ENCODE measurements at places on chromosomes 7 and 10.

DNA sequence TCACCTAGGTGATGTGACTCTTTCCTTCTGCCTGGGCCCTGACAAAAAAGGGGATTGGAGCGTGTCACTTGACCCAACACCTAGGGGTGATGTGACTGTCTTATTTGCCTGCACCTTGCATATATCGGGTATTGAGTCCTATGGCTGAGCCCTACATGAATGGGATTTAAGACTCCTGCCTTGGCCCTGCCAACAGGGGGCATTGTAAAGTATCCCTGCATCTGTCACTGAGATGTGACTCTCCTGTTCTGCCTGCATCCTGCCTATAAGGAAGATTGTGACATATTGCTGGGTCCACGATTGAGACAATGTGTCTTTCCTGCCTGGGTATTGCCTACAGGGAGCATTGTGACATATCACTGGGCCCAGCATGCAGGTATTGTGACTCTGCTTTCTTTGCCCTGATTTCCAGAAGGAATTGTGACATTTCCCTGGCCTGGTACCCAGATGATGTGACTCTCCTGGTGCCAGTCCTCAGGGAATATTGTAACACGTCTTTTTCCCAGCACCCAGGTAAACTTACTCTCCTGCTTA lies 14.2 kb upstream of the ZNF107 start:
- DNase-seq, result no peak

GRCh38 chr10:46539596-46540411 lies 16.7 kb downstream of the GPRIN2 start:
- DNase-seq, result peak; percentile 46

DNA sequence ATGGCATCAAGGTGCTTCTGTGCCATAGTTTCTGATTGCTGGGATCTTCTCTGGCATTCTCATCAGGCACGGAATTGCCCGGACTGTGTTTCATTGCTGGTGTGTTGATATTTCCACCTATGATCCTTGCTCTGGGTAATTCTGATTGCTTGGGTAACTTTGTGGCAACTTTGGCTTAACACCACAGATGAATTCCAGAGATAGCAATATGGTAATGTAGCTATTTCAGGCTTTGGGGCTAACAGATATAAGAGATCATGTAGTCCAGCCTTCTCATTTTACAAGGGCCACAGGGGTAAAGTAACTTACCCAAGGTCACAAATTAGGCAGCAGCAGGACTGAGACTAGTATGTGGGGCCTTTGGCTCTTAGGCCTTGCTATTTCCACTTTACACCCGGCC lies 53.9 kb upstream of the PLPP4 start:
- no peak for DNase-seq

GRCh38 chr10:69201045-69201444 lies 19.1 kb upstream of the HKDC1 start:
- DNase-seq, result no peak

Data from RPMI7951 (cell line).